Cerebellum (tissue), 4 donors: ENCODE measurements at places on chromosomes 3 and 15.

DNA sequence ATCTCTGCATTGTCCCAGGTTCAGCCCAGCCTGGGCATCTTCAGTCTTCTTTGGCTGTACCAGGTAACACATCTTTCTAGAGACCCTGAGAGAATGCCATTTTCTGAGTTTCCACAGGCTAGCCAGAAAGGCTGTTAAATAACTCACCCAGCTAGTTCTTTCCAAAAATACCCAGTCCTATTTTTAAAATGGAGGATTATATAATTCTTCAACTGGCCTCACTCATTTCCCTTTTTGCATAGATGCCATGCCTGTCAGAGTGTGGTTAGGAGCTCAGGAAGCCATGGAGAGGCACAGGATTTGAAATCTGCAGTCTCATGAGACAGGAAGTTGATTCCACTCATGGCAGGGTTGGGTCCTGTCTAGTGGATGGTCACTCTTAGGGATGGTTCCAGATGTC lies 39.8 kb downstream of the CEMIP start:
- peak; percentile 39 for DNase-seq

GRCh38 chr3:55459838-55460237 lies 27.3 kb downstream of the WNT5A start:
- no peak for DNase-seq

DNA sequence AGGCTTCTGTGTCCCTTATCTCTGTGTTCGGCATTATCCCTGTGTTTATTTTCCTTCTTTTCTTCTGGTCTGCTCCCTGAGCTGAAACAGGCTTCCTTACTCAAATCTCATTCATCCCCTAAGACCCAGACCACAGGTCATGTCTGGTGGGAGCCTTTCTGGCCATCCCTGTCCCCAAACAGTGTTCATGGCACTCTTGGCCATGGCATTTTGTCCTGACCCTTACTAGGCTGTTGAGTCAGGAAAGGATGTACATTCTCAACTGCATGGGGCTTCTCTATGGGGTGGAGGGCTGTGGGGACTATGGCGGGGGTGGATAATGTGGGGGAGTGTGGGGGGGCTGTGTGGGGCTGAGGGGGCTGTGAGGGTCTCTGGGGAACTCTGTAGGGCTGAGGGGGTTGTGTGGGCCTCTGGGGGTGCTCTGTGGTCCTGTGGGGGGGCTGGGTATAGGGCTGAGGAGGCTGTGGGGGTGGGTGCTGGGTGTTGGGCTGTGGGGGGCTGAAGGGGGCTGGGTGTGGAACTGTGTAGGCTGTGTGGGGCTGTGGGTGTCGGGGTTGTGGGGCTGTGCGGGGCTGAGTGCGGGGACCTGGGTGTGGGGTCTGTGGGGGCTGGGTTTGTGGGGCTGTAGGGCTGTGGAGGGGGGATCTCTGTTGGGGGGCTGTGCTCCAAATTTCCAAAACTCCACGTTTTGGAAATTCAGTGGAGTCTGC lies 64.3 kb downstream of the KLF13 start:
- no peak for DNase-seq

DNA sequence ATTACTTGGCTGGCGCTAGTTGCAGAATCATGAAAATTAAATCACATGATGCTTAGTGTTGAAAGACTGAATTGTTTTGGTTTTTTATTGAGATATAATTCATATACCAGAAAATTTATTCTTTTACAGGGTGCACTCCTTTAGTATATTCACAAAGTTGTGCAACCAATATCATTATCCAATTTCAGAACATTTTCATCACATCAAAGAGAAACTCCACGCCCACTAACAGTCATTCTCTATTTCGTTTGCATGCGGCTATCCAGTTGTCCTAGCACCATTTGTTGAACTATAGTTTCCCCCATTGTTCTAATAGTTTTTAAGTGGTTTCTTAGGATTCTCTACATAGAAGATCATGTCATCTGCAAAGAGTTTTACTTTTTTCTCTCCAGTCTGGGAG lies 3.7 kb downstream of the EHD4 start:
- DNase-seq: no peak

DNA sequence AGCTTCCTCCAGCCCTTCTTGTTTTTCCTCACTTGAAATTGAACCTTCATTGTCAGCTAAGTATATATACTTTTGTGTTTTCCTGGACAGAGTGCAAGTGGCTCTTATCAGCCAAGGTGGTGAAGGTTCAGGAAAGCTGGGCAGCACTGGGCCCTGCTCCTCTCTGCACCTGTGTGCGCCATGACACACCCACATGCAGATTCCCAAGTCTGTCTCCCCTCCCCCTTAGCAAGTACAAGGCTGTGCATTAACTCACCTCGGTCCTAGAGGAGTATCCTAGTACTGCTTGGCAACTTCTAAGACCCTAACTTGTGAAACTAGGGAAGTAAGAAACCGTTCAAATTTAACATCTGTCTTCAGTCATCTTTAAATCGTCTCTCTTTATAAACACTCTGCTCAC lies 85.8 kb downstream of the SLC49A4 start:
- no peak for DNase-seq
